ENCODE measurements at places on chromosomes 11 and 22.

DNA sequence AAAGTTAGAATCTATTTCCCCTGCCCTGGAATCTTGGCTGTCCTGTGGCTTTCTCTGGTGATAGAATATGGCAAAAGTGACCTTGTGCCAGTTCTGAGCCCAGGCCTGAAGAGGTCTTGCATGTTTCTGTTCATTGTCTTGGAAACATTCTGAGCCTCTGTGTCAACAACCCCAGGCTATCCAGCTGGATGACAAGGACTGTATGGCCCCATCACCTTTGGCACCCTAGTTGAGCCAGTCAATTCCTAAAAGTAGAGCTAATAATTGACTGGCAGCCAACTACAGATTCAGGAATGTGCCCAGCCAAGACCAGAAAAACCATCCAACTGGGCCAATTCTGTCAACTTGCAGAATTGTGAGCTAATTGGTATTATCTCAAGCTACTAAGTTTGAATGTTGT lies 514.1 kb upstream of the LARGE1 start:
- DNase-seq: no peak

- no peak for DNase-seq
These were observed 291.5 kb downstream of the MN1 start for GRCh38 chr22:27510024-27510423.

GRCh38 chr11:104198576-104198975 lies 34.6 kb upstream of the PDGFD start:
- no peak for DNase-seq

GRCh38 chr11:29495676-29496075 lies 521.2 kb downstream of the KCNA4 start:
- no peak for DNase-seq

DNA sequence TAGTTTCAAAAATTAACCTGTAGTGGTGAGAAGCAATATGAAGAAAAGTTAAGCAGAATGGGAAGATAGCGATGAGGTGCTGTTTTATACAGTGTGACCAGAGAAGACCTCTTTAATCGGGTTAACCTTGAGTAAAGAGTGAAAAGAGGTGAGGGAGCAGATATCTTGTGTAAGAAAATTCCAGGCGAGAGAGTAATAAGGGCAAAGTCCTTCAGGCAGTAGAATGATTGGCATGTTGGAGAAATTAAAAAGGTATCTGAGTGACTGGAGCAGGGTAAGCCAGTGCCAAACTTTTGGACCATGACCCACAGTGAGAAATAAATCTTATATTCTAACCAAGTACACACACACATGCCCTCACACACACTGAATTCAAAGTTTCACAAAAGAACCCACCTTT lies 374.7 kb upstream of the LARGE1 start:
- no peak for DNase-seq

DNA sequence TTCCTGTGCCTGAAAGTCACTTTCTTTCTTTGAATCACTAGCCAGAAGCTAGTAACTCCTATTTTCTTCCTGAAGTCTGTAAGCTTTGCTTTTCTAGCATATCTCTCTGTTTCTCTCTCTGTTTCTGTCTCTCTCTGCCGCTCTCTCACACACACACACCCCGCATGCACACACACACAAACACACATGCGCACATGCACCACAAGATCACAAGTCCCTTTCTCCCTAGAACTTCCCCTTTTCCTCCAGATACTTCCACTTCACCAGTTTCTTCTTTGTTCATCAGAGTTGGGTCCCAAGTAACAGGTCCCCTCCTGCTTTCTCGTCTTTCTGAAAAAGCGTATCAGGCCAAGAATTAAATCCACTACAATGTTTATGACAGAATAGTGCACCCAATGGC lies 148.5 kb upstream of the HSD17B12 start:
- DNase-seq: no peak

DNA sequence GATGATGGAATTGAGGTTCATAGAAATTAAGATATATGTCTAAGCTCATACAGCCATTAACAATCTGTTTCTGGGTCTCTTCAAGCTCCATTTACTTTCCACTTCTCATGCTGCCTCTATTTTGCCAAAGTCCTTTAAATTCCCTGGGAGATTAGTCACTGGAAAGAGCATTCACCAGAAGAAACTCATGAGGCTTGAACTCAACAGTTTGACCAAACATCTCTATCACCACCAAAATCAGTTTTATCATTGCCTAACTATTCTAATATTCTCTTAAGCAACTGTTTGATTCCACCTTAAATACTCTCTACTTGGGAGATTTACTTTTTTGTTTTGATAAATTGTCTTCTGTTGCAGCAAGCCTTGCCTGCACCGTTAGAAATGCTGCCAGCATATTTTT lies 881.3 kb downstream of the KCNA4 start:
- no peak for DNase-seq

DNA sequence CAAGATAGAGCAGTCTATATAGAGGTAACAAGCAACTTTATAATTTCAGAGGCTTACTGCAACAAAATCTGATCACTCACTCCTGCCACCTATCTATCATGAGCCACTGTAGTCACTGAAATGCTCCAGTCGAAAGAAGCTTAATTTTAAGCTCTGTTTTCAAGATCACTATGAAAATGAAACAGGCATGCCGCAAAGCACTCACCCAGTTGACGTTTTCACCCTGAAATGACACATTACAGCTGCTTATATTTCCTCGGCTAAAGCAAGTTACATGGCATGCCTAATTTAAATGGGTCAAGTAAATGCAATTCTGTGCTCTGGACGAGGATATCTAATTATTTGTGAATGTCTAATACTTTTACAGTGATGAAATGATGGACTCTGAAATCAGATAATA lies 616.3 kb downstream of the FAM181B start:
- DNase-seq: no peak

- no peak for DNase-seq
These were observed 33.4 kb downstream of the PLA2G6 start for GRCh38 chr22:38148245-38148644.

- no peak for DNase-seq
These were observed 13.6 kb downstream of the PLEKHB1 start for GRCh38 chr11:73659961-73660360.

DNA sequence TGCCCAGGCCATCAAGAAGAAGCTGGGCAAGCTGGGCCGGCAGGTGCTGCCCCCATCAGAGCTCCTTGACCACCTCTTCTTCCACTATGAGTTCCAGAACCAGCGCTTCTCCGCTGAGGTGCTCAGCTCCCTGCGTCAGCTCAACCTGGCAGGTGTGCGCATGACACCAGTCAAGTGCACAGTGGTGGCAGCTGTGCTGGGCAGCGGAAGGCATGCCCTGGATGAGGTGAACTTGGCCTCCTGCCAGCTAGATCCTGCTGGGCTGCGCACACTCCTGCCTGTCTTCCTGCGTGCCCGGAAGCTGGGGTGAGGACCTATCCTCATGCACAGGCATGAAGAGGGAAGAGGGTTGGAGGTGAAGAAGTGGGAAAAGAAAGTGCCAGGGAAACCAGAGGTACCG lies 5.3 kb upstream of the NHERF4 start:
- DNase-seq: peak; percentile 95

GRCh38 chr22:31275576-31275975 lies 16.7 kb downstream of the PIK3IP1 start:
- no peak for DNase-seq

GRCh38 chr11:36013950-36014897 lies 70.4 kb downstream of the LDLRAD3 start:
- DNase-seq: no peak

- no peak for DNase-seq
These were observed 57.6 kb downstream of the IGLL5 start for GRCh38 chr22:22945195-22945594.

GRCh38 chr11:120167659-120168058 lies 29.7 kb upstream of the TRIM29 start:
- no peak for DNase-seq

GRCh38 chr22:29623553-29624169 lies 20.2 kb downstream of the NF2 start:
- DNase-seq: no peak

DNA sequence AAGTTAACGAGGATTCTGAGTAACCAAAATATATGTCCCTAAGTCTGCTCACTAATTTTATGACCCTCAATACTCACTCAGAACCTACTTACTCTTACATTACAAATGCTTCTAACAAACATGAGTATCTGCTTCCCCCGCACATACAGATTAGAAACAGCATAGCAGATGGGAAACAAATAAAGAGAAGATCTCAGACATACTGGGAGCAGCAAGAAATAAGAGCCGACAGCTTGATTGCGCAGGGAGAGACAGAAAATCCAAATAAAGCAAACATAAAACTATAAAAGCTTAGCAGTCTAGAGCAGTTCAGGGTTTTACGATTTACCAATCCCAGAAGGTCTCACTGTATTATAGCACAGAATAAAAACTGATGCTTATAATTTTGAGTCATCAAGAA lies 89.1 kb upstream of the DBX1 start:
- DNase-seq: no peak

DNA sequence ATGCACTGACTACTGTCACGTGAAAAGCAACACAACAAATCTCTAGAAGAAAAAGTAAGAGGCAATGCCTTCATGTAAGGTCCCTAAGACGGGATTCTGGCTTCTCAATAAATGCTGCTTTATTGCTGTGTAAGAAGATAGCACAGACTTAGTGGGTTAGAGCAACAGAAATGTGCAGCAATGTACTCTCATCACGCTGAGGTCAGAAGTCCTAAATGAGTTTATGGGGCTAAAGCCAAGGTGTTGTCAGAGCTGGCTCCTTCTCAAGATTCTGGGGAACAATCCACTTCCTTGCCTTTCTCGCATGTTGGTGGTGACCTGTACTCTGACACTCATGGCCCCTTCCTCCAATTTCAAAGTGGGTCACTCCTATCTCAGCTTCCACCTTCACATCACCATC lies 93.4 kb downstream of the SHANK2 start:
- DNase-seq: no peak

- peak; percentile 91 for DNase-seq
These were observed 10.7 kb upstream of the RPS3 start for GRCh38 chr11:75388386-75389275.

DNA sequence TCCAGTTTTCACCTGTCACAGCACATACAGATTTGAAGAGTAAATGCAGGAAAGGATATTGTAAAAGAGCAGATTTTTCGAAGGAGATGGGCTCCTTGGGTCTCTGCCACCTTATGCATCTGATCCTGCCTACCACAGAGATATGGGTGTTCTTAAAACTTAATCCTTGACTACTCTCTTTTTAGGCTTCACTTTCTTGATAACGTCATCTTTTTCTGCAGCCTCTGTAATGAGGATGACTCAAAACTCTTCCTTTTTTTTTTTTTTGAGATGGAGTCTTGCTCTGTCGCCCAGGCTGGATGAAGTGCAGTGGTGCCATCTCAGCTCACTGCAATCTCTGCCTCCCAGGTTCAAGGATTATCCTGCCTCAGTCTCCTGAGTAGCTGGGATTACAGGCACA lies 7.8 kb downstream of the PRR14L start:
- no peak for DNase-seq

DNA sequence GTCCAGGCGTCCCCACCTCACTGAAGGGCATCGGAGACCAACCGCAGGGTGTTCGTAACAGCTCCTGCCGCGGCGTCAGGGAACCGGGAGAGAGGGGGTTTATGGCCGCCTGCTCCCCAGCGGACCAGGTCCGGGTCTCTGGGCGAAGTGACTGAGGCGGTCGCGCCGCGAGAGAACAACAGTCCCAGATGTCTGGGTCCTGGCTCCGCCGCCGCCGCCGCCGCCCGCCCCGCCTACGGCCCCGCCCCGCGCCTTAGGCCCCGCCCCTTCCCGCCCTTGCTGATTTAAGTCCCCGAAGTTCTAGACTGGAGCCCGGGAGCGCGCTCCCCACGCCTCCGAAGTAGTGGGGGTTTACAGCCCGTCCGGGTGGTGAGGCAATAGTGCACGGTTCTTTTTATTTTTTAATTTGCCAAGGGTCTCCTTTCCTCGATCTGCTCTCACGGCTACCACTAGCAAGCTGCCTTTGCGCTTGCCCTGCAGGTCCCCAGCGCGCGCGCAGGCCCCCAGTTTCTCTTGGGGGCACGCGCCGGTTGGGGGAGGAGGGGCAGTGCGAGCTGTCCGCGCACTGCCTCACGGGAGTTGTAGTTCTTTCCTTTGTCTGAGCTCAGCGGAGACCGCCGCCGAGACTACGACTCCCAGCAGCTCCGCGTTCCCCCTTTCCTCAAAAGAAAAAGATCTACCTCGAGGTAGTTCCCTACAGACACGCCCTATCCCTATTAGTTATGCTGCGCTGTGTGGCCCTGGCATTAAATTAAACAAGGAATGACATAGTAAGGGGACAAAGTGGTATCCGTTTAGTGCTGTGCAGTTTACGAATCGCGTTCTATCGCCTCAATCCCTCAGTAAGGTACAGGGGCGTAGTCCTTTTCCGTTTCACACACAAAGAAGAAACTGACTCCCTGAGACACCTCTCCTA lies at the start of gene PGM2L1:
Gene PGM2L1, minus strand, starts transcription at position 190 of the 916 bp plus-strand sequence. CDS start 272 bp downstream, outside the sequence.
- peak; percentile 96 for DNase-seq

DNA sequence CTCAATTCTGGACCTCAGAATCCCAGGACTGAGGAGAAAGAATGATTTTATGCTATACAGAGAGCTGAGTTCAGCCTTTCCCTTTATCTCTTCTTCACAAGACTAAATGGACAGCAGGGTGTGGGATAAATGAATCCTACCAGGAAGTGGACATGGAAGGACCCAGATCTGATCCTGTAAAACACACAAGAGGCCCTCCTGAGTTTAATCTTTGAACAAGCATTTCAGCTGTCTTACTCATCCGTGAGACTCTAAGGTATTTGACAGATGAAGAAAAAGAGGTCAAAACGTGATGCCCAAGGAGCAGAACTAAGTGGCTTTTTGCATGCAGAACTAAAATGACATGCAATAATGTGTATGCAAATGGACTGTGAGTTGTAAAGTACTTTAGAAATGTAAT lies 511.3 kb downstream of the DLG2 start:
- no peak for DNase-seq

GRCh38 chr11:69869311-69869939 lies 50.2 kb upstream of the FGF3 start:
- no peak for DNase-seq

DNA sequence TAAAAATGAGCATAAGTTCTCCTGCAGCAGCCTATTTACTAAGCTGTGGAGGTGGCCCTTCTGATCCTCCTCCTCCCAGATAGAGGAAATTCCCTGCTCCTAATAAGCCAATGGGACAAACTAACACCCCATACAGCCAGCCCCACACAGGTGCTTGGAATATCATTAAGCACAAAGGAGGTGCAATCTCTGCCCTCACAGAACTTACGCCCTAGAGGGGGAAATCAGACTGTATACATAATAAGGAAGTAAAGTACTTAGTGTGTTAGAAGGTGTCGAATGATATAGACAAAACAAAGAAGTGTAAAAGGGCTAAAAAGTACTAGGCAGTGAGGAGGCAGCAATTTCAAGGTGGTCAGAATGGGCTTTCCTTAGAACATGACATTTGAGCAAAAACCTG lies 5.8 kb downstream of the MS4A12 start:
- DNase-seq: no peak

Measured in NCI-H774 (cell line).